Activated gamma-delta T cell treated with Interleukin-2 at 50 U/mL for 16 hours (primary cell): ENCODE measurements at places on chromosomes 11 and 22.

DNA sequence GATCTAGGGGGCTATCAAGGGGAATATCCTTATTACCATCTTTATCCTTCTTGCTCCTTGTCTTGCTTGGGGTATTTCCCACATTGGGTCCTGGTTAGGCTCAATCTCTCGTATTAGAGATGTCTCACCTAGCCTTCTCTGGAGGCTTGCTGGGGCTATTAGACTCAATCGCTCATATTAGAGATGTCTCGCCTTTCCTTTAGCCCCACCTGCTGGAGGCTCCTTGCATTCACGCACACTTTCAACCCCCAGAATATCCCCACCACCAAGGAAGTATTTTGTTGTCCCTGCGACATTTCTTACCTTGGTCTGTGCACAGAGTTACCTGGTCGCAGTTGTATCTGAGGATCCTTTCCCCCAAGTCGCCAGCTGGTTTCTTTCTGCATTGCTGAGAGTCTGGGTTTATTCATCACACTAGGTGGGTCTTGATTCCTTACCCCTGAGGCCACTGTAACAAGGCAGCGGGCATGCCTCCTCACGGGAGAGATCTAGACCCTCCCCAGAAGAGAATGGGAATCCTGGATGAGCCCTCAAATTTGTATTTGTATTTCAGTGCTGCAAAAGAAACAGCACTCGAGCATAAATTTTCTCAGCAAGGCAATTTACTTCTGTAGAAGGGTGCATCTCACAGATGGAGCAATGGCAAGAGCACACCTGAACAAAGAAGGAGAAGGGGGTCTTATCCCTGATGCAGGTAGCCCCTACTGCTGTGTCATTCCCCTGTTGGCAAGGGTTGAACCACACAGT is 15.9 kb upstream of the HYLS1 start:
- DNase-seq = no peak

GRCh38 chr11:58693026-58693425 is 38.7 kb downstream of the GLYAT start:
- DNase-seq = no peak

DNA sequence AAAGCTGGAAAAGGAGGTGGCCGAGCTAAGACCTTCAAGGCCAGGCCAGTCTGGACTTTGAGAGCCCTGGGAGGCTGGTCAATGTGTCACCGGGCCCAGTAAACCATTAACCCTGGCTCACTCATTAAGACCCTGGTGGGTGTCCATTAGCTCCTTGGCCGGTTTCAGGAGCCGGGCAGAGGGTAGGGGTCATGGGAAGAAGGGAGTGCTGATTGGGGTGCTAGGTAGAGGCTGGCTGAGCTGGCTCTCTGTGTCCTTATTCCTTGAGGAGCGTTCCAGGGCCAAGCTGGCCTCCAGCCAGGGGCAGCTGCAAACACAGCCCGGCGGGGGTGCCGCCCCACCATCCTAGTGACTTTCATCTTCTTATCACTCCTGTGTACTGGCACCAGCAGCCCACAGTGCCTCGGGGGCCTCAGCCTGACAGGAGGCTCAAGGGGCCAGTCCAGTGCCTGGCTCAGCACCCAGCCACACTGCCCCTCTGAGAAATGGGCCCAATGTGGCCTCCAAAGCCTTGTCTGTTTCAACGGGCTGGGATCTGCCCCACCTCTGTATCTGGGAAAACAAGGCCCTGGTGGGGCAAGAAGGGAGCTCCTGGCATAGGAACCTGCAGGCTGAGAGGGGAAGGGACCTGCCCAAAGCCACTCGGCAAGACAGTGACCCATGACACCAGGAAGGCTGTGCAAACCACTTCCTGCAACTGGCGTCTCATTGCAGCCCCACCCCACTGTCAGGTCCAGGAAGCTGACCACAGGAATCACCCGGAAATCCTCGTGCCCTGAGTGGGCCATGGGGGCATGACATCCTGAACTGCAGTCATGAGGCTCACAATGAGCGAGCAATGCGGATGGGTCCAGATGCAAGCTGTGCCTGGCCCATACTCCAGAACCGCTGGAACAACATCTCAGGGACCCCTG is 15.1 kb upstream of the RGL4 start:
- DNase-seq = no peak

- no peak for DNase-seq
Measured at GRCh38 chr11:69251639-69252489, 42.1 kb upstream of the MYEOV start.

DNA sequence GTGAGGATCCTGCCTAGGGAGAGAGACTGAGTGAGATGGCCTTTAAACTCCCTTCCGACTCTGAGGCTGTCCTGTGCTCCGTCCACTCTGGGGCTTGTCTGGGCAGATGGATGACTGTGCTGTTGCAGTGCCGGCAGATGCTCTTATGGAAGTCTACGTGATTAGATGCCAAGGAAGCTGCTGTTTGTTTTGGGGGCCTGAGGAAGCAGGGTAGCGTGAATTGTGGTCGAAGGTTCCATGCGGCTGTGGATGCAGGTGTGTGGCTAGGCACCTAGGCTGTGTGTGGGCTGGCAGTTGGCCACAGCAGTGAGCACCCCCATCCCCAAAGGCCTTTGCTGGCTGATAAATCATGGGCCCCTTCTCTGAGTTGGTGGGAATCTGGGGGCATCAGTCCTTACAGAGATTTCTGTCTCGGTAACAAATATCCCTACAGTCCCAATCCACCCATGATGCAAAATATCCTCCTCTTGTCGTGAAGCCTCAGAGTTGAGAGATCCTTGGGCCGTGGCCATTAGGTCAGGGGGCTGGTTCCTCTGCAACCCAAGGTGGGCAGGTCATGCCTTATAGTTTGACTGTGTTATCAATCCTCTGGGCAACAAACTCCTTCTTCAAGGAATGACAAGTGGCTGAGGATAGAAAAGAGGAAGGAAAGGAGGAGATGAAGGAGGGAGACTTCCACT is 31.2 kb downstream of the AMPD3 start:
- DNase-seq = no peak

- DNase-seq = no peak
Measured at GRCh38 chr11:128765571-128766549, 72.0 kb downstream of the FLI1 start.

- peak; percentile 38 for DNase-seq
Measured at GRCh38 chr22:22928666-22929380, 41.2 kb downstream of the IGLL5 start.
